ENCODE measurements at places on chromosomes 5 and 9.
A peak's percentile ranks its signal among the peaks of the same experiment; 100 is the strongest.

GRCh38 chr9:107932046-107932445 is 442.5 kb upstream of the KLF4 start:
- no peak for DNase-seq

DNA sequence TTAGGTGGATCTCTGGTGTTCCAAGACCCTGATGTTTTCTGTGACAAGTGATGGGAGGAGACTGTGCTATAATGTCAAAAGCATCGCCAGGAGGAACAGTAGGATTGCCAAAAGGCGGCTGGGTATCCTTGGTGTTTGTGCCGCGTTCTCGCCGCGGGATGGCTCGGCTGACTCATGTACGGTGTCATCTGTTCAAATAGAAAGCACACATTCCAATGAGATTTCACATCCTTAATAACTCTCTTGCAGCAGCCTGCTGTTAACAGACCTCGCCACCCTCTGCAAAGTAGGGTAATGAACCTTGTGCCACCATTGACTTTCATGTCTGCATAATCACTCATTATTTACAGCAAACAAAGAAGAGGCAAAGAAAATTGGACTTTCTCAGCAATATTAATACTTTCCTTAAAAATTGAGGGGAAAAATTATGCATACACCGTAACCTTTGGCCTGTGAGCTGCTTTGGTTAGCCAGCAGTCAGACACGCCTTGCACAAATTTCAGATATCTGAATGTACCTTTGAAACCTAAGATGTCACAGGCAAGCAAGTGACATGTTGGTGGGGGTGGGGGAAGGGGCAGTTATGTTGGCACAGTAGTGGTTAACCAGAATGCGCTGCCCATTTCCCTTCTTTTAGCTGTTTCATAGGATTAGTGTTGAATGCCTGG is 289.4 kb downstream of the EFNA5 start:
- DNase-seq, result no peak

GRCh38 chr9:764105-764524 is 77.4 kb upstream of the DMRT1 start:
- peak; percentile 12 for DNase-seq

DNA sequence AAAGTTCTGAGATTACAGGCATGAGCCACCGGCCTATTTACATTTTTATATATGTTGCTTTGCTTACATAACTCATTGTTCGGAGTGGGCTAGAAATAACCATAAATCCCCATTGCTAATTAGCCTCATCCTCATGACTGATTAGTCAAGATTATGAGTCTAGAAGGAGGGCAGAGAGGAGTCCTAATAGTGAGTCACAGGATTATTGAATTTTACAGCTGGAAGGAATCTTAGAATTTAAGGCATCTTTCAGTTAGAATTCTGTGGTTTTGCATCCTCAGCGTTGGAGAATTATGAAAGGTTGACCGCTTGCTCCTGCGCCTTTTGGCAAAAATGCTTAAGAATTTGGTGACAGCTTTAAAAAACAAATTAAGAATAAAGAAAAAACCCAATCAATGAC is 2.6 kb upstream of the PBX3 start:
- no peak for DNase-seq

DNA sequence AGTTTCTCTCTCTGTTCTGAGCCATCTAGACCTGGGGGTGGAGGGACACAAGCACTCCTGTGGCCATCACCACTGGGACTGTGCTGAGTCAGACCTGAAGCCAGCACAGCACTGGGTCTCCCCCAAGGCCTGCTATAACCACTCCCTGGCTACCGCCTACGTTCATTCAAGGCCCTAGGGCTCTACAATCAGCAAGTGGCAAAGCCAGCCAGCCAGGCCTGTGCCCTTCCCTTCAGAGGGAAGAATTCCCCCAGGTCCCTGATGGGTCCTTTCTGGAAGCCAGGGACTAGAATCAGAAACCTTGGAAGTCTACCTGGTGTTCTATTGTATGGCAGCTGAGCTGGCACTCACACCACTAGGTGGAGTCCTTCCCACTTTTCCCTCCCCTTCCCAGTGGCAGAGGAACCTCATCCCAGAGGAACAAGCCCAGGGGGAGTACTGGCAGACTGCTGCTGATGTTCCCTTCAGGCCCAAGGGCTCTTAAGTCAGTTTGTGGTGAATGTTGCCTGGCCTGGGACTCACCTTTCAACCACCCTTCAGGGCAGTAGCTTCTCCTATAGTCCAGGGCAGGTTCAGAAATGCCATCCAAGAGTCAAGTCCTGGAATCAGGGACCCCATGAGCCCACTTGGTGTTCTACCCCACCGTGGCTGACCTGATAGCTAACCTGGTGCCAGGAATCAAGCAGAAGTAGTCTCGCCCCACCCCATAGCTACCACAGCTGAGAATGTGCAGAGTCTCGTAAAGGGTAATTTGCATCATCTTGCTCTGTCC is 20.0 kb downstream of the JMY start:
- DNase-seq, result no peak

- DNase-seq, result no peak
Measured at GRCh38 chr5:42689391-42689790, 67.2 kb upstream of the CCDC152 start.

- DNase-seq, result no peak
Measured at GRCh38 chr5:160467555-160468362, 46.1 kb downstream of the PTTG1 start.

- no peak for DNase-seq
Measured at GRCh38 chr9:128101231-128101661, 26.3 kb downstream of the PTGES2 start.

- DNase-seq, result no peak
Measured at GRCh38 chr9:105651806-105652205, 10.5 kb upstream of the TAL2 start.

GRCh38 chr9:133654736-133655657 is 18.8 kb downstream of the DBH start:
- DNase-seq, result no peak

GRCh38 chr9:75265525-75265972 is 177.2 kb downstream of the OSTF1 start:
- DNase-seq, result no peak

DNA sequence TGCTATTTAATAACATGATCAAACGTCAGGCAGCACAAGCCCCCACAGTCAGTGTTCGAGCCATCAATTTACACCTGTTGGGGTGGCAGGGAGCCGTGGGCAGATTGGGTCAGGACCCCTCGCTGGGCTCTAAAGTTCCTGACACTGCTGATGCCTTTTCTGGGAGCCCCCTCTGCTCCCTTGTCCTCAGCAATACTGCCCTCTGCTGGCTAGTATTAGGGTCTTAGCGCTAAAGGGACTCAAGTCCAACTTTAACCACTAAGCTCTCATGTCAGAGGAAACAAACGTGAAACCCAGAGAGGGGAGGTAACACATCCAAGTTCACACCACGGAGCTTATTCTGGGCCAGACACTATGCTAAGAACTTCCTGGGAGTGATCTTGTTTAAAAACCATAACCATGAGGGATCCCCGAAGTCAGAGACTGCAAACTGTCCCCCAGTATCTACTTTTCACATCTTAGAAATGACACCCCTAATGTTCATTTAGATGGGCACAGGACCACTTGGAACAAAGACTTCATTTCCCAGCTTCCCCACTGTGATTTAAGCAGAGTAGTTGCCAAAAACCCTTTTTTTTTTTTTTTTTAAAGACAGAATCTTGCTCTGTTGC is 20.4 kb downstream of the ANKS6 start:
- no peak for DNase-seq

GRCh38 chr5:151066920-151067319 is 13.9 kb downstream of the TNIP1 start:
- DNase-seq, result no peak

GRCh38 chr5:26700759-26701384 is 337.5 kb downstream of the CDH9 start:
- DNase-seq, result no peak

- no peak for DNase-seq
Measured at GRCh38 chr9:38181866-38182265, 112.8 kb upstream of the SHB start.

- no peak for DNase-seq
Measured at GRCh38 chr9:78213712-78214111, 22.2 kb upstream of the CEP78 start.

DNA sequence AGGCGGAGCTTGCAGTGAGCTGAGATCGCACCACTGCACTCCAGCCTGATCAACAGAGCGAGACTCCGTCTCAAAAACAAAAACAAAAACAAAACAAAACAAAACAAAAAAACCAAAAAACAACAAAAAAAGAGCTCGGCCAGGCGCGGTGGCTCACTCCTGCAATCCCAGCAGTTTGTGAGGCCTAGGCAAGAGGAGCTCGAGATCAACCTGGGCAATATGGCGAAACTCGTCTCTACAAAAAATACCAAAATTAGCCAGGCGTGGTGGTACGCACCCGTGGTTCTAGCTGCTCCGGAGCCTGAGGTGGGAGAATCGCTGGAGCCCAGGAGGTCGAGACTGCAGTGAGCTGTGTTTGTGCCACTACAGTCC is 20.2 kb downstream of the TRIM7 start:
- DNase-seq, result no peak

- DNase-seq, result no peak
Measured at GRCh38 chr9:136307215-136307750, 3.4 kb upstream of the CCDC187 start.

DNA sequence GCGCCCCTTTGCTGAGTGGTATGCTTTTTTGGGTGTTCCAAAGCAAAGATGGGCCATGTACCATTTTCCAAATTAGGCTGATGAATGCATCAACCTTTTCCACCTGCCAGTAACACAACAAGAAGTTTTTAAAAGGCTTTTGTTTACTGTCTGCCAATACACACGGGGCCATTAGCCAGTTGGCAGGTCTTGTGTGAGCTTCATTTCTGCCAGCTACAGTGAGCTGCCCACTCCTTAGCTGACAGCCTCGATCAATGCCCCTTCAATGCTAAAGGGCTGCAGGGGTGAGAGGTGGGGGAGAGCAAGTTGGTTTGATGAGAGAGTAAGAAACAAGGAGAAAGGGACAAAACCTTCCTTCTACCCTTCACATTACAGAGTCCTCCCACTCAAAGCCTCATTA is 128.7 kb downstream of the C5orf15 start:
- no peak for DNase-seq

DNA sequence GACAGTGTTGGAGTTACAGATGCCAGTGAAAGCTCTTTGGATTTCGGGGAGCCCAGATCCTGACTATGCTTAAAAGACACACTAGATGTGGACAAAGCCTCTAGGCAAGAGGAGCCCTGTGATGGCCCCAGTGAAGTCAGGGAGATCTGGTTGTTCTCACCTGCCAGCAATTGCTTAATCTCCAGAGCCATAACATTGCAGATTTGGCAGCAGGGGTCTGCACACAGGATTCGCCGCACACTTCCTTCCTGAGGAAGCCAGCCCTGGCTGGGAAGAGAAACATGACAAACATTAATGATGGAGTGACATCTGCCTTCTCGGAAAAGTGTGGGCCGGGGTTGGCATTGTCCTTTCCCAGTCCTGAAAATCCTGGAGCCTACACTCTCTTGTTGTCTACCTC is 65.2 kb upstream of the PHF24 start:
- DNase-seq, result no peak

DNA sequence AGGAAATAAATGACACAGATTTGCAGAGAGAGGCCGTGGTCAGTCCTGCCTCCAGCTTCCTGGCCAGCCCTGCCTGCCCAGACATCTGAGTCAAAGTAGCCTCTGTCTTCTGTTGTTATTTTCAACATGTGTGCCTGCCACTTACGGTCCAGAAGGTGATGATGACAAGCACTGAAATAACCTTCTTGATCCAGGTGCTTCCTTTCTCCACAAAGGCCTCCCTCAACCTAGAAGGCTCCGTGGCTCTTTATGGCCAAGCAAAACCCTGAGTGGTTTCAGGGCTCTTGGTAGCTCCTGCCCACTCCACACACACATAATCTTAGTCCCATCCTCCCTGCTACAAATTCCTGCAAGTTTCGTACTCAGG is 34.1 kb upstream of the SLC6A19 start:
- DNase-seq, result no peak

- no peak for DNase-seq
Measured at GRCh38 chr9:116420993-116421538, 266.0 kb upstream of the TRIM32 start.

DNA sequence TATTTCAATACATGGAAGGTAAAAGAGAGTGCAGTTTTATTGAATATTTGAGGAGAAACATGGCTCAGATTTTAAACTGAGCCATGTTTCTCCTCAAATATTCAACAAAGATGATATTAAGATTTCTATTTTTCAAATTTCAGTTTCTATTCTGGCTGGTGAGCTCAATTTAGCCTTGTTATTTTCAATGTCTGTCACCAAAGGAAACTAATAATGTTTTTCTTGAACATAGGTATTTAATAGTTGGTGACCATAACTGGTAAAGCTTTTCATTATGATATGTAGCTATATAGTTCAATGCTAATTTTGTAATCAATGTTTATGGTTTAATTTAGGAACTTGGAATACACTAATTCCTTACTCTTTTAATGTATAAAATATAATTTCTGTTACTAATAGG is 177.4 kb downstream of the FER start:
- DNase-seq, result no peak

- no peak for DNase-seq
Measured at GRCh38 chr5:39178861-39179260, 40.5 kb downstream of the FYB1 start.

- DNase-seq, result no peak
Measured at GRCh38 chr5:91225848-91226686, 157.1 kb downstream of the ARRDC3 start.

GRCh38 chr9:2934241-2934650 is 90.4 kb upstream of the PUM3 start:
- DNase-seq, result no peak

- no peak for DNase-seq
Measured at GRCh38 chr5:36720688-36721087, 114.3 kb downstream of the SLC1A3 start.

- DNase-seq, result no peak
Measured at GRCh38 chr5:149628221-149628620, 46.9 kb downstream of the ARHGEF37 start.

DNA sequence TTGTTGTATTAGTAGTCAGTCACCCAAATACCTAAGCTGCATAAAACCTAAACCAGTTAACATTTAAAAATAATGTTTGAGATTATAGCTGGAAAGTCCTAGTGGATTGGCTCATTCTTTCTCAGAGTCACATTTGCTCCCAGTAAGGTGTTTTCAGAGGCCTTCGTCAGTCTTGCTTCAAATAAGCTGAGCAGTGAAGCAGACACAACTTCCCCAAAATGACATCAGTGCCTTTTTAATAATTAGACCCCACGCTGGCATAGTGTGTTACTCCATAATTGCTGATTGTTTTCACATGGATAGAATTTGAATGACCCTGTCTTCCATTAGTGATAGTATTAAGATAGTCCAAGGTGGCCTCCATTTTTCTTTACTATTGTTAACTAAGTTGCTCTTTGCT is 245.8 kb downstream of the PJA2 start:
- DNase-seq, result no peak

GRCh38 chr5:3198074-3198449 is 397.6 kb upstream of the IRX1 start:
- DNase-seq, result no peak

- DNase-seq, result no peak
Measured at GRCh38 chr5:118552146-118552545, 436.2 kb downstream of the DTWD2 start.

GRCh38 chr5:139130214-139130613 is 68.0 kb downstream of the SIL1 start:
- DNase-seq, result no peak

DNA sequence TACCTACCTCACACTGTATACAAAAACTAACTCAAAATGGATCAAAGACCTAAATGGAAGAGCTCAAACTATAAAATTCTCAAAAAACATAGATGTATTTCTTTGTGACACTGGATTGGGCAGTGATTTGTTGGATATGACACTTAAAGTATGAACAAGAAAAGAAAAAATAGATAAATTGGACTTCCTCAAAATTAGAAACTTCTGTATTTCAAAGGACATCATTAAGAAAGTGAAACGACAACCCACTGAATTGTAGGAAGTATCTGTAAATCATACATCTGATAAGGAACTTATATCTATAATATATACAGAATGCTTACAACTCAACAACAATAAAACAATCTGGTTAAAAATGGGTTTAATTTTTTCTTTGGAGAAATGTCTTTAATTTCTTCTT is 96.7 kb downstream of the NRG2 start:
- no peak for DNase-seq

All from GOT3 (cell line).